Mucosa of gallbladder (tissue), 1 donor: ENCODE measurements at places on chromosomes 7 and 10. TPM values are rescaled to one million over a fixed set of nuclear protein-coding genes. Genes with fewer than 3 reads are reported as not detected.

DNA sequence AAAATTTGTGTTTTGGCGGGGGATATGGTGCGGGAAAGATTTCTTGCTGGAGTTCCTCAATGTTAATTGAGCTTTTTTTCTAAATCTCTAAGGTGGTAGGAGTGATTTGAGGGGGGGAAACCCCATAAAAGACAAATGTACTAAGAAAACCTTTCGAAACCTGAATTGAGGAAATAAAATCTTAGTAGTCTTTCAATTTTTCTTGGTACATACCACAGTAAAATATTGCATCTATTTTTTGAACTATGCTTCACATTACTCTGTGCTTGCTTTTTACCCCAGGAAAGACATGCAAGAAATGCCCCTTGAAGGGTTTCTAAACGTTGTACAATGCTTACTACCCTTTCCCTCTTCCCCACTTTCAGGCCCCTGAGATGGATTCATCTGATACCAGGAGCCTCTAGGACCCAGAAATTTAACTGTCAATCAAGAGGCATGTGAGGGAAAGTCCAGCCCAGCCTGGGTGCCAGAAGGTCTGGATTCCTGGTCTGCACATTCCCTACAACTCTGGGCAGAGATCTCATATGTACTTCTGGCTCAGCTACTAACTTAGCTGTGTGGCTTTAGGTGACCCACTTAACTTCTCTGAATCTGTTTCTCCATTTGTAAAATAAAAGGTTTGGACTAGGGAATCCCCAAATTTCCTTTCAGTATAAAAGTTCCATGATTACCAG is 5.8 kb upstream of the PDCD4 start:
- no peak for DNase-seq

DNA sequence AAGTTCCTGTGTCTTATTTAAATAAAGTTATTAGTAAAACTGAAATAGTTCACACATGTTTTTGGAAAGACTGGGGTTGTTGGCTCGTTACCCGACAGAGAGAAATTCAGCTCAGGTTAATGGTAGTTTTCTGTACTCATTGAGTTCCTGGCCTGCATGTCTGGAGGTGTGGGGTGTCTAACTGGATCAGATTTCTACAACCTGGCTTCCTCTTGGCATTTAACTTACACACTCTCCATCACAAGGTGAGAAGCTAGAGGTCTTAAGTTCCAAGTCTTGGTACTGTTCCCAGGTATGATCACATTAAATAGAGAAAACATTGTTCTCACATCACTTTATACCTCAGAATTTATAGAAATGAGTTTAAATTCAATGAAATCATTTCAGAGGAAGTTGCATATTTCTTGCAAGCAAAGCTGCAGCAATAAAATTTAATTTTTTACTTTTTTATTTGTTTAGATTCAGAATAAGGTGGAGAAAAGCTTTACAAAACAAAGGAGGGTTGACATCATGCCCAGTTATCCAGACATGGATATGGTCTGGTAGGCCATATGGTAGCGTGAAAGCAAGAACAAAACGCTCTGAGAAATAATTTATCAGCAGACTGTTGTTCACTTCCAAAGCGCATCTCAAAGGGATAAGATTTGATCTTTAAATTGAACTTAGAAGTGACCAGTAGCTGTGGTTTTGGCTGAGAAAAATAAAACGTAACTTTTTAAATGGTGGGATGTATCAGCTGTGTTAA is 120.6 kb downstream of the GLCCI1 start:
- no peak for DNase-seq

DNA sequence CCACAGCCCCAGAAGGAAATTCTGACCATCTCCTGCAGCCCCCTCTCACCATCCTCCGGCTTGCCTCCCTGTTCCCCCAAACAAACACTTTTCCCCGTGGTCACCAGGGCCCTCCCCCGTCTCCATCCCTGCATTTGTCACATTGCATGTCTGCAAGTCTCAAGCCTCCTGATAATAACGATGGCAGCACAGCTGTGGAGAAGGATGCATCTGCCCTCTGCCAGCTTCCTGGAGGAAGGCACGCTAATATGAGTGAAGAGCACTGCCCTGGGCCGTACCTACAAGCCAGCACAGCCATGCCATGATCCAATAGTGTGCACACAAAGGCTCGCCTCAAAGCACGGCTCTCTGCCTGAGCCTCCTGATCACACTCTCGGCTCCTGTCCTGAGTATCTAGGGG is 98.5 kb downstream of the SLIT1 start:
- DNase-seq, result no peak

DNA sequence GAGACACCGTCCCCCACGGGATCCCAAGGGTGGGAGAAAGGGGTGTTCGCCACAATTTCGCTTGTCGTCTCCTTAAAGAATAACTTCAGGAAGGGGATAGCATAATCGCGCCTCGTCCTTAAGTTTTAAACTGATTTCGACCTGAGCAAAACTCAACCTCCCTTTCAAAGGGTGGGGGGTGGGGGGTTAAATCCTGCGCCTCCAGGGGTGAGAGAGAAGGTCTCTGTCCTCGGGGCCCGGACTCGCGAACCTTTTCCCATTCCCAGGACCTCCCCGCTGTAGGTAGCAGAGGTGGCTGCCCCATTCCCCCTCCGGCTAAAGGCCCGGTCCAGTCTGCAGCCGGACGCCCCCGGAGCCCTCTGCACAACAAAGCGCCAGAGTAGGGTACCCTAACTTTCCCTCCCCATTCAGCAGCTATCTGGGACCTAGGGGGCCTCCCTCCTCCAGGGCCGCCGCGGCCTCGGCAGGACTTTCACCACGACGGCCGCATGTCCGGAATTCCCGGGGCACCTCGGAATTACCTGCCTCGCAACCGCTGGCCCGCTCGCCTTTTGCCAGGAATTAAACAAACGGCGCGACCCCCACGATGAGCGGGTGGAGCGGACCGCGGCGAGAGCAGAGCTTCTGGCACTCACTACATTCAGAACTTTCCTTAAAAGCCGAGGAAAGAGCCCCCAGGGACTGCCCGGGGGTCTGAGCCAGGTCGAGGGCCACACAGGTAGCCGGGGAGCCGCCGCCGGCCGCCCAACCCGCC is 1.7 kb downstream of the CDK6 start:
- peak; percentile 14 for DNase-seq

GRCh38 chr7:70681469-70682350 is 450.2 kb upstream of the GALNT17 start:
- no peak for DNase-seq

DNA sequence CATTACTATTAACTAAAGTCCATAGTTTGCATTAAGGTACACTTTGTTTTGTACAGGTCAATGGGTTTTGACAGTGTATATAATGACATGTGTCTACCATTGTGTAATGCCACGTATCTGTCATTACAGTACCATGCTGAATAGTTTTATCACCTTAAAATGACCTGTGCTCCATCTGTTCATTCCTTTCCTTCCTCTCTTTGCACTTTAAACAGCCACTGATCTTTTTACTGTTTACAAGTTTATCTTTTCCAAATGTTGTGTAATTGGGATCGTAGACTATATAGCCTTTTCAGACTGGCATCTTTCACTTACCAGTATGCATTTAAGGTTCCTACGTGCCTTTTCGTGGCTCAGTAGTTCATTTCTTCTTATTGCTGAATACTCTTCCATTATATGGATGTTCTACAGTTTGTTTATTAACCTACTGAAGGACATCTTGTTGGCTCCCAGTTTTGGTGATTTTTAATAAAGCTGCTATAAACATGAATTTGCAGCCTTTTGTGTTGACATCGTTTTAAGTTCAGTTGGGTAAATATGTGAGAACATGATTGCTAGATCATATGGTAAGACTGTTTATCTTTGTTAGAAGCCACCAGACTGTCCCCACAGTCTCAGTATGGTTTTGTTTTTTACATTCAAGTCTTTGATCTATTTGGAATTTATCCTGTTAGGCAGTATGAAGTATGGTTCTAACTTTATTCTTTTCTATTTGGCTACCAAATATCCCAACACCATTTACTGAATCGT is 24.7 kb downstream of the STAM start:
- no peak for DNase-seq

- DNase-seq, result no peak
Measured at GRCh38 chr10:11080564-11080984, 62.9 kb downstream of the CELF2 start.

DNA sequence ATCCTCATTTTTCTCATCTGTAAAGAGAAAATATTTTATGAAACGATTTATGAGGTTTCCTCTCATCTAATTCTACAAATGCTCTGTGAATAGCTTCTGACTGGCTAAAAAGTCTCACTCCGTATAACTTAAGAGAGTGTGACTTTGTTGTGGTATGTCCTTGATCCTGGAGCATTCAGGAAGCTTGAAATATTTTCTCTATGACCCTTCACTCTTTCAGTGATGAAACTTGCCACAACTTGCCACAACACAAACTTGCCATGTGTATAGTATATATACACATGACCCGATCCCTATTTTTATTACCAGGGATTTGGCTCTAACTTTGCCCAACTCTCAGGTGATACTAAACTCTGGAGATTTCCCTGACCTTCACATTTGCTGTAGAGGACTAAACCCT is 74.1 kb downstream of the TES start:
- no peak for DNase-seq

CUZD1 gene
- 2.7 TPM for total RNA-seq

- no peak for DNase-seq
Measured at GRCh38 chr10:61456095-61456789, 3.1 kb upstream of the TMEM26 start.

GRCh38 chr10:4067531-4067930 is 282.5 kb upstream of the KLF6 start:
- DNase-seq, result no peak

DNA sequence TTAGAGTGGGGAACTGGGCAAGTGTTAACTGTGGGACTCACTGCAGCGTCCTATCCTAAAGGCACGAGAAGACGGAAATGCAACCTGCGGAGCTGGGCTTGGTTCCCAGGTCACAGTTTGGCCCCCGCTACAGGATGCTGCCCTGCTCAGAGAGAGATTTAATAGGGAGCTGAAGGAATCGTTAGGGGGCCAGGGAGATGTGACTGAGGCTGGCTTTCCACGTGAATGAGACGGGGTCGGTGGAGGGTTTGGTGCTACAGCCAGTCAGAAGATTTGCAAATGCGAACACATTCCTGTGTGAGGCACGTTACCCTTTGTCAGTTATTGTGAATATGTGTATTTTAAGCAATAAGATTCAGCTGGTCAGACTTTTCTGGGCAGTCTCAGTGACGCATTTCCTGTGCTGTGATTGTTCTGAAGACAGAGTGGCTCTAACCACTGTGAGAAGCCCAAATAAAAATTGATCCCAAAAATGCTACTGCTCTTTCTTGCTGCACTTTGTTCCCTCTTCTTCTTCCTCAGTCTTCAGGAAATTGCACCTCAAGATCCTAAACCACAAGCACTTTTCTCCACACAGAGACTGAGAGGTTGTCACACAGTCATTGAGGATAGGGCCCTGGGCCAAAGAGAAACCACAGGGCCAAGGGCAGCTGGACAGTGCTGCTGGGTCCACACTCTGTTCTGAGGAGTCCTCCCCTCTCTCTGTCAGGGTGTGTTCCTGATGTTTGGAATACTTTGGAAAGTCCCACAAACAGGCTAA is 21.2 kb downstream of the CYP17A1 start:
- DNase-seq, result peak; percentile 74

DNA sequence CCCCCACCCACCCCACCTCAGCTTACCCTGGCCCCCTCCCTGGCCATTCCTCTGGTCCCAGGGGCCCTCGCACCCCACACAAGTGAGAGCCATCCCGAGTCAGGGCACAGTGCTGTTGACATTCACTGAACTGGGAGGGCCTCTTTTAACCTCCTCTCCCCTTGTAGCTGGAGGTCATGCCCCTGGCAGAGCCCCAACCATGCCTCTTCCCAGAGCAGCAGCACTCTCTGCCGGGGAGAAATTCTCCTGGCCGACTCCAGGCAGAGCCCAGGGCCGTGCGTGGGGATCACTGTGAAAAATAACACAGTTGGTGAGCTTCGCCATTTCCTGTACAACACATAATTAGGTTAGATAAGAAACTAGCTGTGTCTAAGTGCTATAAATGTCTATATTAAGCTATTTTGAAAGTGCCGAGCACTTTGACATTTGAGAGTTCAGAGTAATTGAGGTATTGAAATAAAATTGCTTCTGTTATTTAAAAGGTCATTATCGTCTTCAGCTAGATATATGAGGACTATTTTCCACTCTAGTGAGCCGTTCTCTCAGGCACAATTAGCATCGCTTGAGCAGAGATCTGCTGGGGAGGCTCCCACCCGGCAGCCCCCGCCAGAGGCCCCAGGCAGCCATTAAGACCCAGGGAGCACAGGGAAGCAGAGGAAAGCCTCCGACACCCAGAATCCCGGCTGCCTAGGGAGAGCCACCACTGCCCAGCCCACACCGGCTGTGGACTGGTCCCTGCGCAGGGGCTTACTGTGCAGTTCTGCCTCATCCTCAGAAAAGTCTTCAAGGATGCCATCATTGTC is 62.4 kb upstream of the LRRC18 start:
- no peak for DNase-seq

GRCh38 chr7:95478272-95479037 is 7.3 kb upstream of the ASB4 start:
- DNase-seq, result peak; percentile 19

LRRC18 gene
- total RNA-seq, result 0.20 TPM

NPY4R2 gene
- 0.66 TPM for total RNA-seq

- no peak for DNase-seq
Measured at GRCh38 chr10:4984223-4984622, 19.4 kb downstream of the AKR1C2 start.

DNA sequence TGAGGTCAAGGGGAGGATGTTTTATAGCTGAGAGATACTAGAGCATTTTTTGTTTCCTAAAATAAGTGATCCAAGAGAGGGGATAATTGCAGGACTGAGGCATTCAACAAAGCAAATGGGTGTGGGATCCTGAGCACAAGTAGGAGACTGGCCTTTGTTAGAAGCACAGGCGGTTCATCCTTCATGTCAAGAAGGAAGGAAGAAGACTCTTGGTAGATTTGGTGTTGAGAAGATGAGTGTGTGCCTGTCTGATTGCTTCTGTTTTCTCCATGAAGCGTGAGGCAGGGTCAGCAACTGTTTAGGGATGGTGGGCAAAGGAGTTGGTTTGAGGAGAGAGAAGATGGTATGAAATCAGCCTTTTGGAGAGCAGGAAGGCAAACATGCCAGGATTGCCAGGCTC is 27.6 kb downstream of the STRIP2 start:
- DNase-seq, result no peak

GRCh38 chr10:119762805-119763798 is 37.3 kb downstream of the INPP5F start:
- no peak for DNase-seq

GRCh38 chr10:17025444-17026295 is 103.9 kb downstream of the CUBN start:
- DNase-seq, result peak; percentile 24

DNA sequence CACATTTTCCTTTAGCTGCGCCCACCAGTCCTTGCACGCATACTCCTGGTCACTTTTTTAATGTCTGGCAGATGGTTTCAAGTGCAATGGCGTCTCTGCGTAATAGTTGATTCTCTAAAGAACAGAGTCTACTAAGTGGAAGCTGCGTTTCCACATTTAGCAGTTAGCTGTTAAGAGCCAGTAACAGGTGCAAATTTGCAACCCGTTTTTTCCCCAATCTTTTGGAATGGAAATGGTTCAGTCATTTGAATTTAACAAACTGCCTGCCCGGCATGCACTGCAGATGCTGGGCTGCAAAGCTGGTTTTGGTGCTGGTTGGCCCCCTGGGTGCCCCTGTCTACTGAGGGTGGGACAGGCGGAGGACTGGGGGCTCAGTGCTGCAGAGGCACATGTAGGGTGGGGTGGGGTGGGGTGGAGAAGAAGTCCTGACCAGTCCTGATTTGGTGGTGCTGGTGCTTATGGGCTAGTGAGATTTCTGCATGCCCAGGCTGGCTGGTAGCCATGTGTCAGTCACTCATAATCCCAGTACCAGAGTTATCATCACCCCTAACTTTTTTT is 43.9 kb downstream of the CUX1 start:
- no peak for DNase-seq

EN2 gene
- not detected for total RNA-seq

GRCh38 chr7:111787741-111788140 is 225.4 kb upstream of the IMMP2L start:
- DNase-seq, result no peak
